Heart left ventricle (tissue), 16 donors: ENCODE measurements at places on chromosomes 3 and 15. TPM values are rescaled to one million over a fixed set of nuclear protein-coding genes. Genes with fewer than 3 reads are reported as not detected.

DNA sequence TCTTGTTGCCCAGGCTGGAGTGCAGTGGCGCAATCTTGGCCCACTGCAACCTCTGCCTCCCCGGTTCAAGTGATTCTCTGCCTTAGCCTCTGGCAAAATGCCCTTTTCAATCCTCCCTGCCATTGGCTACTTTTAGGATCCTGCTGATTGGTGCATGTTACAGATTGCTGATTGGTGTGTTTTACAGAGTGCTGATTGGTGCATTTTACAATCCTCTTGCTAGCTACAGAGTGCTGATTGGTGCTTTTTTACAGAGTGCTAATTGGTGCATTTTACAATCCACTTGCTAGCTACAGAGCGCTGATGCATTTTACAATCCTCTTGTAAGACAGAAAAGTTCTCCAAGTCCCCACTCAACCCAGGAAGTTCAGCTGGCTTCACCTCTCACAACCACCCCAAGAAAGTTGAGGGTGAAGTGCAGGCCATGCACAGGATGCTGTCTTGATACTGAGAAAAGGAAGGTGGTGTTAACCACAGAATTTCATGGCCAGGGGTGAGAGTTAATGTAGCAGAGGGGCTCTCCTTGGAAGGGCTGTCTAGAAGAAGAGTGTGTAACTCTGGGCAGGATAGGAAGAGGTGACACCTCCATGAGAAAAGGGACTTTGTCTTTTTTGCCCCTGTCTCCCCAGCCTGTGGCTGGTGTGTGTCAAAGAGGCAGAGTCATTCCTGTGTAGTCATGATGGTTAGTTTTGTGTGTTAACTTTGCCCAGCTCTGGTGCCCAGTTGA lies 145.9 kb downstream of the APBA2 start:
- no peak for DNase-seq

DNA sequence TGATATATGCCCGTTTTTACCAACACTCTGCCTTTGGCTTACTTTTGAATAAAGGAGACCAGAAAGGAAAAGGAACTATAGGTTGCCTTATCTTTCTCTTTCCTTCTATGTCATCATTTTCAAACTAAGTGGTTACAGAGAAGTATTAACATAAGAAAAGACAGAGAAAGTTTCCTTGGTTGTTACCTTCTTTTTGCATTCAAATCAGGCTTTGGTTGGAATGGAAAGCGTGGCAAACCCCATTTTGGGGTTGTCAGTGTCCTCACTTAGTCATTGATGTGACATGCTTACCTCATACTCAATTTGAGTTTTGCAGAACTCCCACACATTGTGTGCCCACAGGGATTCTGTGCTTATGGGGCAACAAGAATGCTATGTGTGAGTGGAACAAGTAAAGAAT lies 3.7 kb upstream of the THRB start:
- DNase-seq = no peak

The FSTL1 gene
- 265 TPM for total RNA-seq

The CDCP1 gene
- total RNA-seq = 0.40 TPM

GRCh38 chr3:162391301-162391700 lies 894.7 kb downstream of the OTOL1 start:
- DNase-seq = no peak

DNA sequence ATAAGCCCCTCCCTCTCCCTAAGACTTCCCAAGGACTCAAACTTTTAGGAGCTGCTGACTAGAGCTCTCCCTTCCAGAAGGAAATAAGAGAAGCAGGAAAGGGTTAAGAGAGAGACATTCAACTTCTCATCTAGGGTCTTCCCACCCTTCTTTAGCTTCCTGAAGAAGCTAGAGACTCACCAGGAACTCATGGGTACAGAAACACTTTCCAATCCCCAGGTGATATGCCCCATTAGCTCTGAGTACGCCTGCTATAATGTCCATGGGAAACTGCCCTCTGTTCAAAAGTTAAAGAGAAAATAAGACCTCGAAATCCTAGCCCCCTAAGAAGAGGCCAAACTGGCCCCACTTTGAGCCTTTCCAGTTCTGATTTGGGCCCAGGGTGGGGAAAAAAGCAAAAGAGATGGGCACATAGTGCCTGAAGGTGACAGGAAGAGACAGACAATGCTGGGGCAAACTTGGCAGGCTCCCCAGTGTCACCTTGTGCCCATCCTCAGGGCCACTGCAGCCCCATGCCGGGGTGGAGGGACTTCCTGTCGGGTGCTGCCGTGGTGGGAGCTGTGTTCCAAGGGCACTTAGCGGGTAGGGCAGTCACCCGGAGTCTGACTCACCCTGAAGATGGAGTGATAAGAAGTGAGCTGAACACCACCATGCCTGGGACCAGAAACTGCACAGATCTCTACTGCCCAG lies 29.5 kb downstream of the CCDC12 start:
- peak; percentile 67 for DNase-seq

DNA sequence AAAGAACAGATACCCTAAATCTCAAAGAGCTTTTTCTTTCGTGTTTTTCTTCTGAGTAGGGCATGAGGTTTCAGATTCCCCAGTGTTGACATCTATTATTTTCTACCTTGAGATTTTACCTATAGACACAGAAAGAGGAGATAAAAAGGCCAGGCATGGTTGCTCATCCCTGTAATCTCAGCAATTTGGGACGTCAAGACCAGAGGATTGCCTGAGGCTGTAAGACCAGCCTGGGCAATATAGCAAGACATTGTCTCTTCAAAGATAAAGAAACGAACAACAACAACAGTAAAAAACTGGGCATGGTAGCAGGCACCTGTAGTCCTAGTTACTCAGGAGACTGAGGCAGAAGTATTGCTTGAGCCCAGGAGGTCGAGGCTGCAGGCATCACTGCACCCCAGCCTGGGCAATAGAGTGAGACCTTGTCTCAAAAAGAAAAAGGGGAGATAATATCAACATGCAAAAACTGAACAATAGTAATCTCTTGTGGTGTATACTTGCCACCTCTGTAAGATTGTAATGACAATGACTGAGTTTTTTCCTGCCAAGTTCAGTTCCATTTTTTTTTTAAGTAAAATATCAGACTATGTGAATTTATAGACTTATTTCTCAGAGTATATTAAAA lies 71.3 kb downstream of the MBNL1 start:
- no peak for DNase-seq

DNA sequence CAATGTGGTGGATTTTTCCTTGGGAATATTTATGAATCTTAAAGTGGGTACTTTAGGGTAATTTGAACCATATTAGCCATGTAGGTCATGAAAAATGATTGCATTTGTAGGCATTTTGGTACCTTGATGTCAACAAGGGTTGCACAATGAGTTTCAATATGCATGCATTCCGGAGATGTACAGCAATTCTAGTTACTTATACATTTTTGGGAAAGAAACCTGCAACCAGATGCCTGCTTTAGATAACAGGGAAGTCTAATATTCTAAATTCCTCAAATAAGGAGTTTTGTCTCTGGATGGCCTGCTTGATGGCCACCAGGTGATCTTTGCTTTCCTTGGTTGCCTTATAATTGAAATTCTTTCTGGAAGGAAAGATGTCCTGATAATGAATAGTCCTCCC lies 240.5 kb upstream of the SETMAR start:
- no peak for DNase-seq

GRCh38 chr3:134471521-134472193 lies 14.1 kb downstream of the ANAPC13 start:
- DNase-seq = no peak

- no peak for DNase-seq
Measured at GRCh38 chr15:90305932-90306331, 40.5 kb downstream of the NGRN start.

The ATP13A5 gene
- not detected for total RNA-seq

DNA sequence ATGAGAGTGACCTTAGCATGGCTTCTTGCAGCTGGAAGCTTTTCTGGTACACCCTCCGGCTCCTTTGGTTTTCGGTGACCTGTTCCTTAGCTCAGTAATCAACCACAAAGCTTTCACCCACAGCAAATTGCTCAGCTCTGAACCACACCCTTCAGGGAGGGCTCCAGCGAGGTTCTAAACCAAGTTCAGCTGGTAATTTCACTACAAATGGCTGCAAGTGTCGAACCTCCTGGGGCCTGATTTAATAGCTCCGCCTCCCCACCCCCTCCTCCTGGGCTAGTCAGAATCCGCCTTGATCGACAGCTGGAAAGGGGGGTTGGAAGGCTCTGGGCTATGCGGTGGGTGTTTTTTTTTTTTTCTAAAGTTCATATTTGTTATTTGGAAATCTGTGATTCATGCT lies 150.9 kb upstream of the MCTP2 start:
- peak; percentile 40 for DNase-seq

DNA sequence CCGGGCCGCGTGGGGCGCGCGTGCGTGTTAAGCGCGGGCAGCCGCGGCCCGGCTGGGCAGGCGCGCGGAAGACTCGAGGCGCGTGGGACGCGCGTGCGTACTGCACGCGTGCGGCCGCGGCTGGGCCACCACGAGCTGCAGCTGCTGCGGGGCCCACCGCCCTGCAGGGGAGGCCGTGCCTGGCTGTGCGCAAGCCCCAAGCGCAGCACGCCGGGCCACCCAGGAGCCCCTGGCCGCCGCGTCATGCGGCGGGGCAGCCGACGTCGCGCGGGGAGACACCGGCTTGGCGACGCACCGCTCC lies 590 bp upstream of the TRIM71 start:
- no peak for DNase-seq

GRCh38 chr3:97910931-97911351 lies 61.3 kb downstream of the RIOX2 start:
- no peak for DNase-seq

GRCh38 chr15:21260966-21261395 lies 179.3 kb downstream of the POTEB3 start:
- peak; percentile 29 for DNase-seq

The THPO gene
- not detected for total RNA-seq

DNA sequence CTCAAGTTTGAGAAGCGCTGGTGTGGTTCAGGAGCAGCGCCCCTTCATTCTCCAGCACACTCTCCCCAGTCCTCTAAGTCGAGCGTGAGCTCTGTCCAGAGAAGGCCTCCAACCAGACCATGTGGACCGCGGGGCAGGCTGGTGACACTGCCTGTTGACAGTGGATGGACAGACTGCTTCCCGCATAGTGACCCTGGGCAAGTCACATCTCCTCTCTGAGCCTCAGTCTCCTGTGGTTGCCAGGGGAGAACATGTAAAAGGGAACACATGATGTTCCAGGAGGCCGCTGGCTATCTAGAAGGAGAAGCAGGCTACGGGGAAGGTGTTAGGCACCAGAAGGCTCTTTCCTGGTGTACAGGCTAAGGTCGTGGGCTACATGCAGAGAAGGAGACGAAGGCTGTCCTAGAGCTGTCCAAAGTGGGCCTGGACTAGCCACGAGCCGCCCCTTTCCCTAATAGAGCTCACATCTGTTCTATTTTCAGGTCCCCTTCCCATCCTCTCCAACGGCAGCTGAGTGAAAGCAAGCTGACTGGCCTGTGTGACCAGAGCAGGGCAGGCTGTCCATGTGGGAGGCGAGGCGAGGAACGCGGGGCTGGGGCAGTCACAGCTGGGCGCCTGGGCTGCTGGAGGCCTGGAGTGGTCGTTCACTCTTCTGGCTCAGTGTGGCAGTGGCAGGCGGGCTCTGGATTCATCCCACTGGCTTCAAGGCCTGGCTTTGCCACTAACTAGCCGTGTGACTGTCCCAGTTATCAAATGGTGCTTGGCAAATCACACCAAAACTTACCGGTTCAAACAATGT lies 11.1 kb downstream of the ISG20 start:
- no peak for DNase-seq

GRCh38 chr3:64408770-64409169 lies 183.5 kb upstream of the PRICKLE2 start:
- no peak for DNase-seq

The FANCD2OS gene
- total RNA-seq = not detected

DNA sequence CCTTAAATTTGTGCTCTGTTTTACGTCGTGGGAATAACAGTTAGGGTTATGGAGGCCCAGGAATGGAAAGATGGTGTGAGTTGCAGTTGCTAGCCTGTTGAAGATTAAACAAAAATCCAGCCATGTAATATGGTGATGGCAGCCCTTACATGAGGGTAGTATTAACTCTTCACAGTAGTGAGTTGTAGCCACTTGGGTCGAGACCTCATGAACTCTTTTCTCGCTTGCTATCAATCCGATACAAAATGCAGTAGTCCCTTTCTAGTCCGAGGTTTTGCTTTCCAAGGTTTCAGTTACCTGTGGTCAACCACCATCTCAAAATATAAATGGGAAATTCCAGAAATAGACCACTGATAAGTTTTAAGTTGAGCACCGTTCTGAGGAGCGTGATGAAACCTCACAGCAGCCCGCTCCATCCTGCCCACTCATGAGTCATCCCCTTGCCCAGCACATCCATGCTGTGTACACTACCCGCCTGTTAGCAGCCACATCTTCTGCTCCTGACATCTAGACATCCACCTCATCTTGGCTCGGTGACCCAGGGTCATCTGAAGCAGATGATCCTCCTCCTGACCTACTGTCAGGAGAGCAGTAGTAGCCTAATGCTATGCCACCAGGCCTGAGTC lies 177.9 kb downstream of the CDIN1 start:
- DNase-seq = no peak

GRCh38 chr15:25582886-25583285 lies 144.1 kb upstream of the UBE3A start:
- DNase-seq = no peak

- DNase-seq = no peak
Measured at GRCh38 chr3:189277711-189278110, 105.9 kb downstream of the TPRG1 start.

- DNase-seq = no peak
Measured at GRCh38 chr3:62525281-62525680, 151.9 kb upstream of the FEZF2 start.

The TMEM40 gene
- total RNA-seq = 4.2 TPM

The TICRR gene
- total RNA-seq = 1.4 TPM

GRCh38 chr3:151296226-151296625 lies 17.9 kb upstream of the P2RY14 start:
- DNase-seq = no peak

GRCh38 chr3:177307826-177308225 lies 110.5 kb upstream of the TBL1XR1 start:
- no peak for DNase-seq

- DNase-seq = no peak
Measured at GRCh38 chr3:146152834-146153233, 8.2 kb downstream of the PLOD2 start.

The SLC22A13 gene
- total RNA-seq = not detected

DNA sequence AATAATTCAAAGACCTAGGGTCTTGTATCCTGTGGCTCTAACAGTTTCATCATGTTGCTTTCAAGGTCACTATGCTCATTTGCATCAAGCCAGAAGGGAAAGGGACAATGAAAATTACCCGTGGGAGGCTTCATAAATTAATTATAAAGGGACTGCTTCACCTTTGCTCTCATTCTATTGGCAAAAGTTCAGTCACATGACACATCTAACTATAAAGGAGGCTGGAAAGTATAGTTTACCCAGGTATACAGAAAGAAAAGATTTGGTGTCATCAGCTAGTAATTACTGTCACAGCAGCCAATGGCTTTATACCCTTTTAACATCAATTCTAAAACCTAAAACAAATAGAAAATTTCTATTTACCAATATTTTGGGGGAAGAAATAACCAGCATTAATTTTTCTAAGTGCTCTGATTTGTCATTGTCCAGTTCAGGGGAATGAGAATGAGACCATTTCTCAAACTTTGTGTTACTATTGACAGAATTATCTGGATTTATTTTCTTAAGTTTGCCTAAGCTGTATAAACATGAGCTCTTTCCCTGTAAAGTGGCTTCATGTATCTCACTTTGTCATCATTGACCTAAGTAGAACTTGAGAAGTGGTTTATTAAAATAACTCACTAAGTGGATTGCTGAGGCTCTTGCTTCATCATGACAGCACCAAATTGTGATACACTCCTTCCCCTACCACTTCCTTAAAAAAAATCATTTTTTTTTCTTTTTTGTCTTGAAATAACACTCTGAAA lies 257.7 kb upstream of the PEX5L start:
- DNase-seq = no peak

GRCh38 chr15:29636140-29636539 lies 186.1 kb downstream of the TJP1 start:
- no peak for DNase-seq

The GOLGA6D gene
- not detected for total RNA-seq

The PLA2G4F gene
- 9.0 TPM for total RNA-seq
